ENCODE measurements at places on chromosomes 12 and 14.
A peak's percentile ranks its signal among the peaks of the same experiment; 100 is the strongest.

GRCh38 chr12:67436230-67436629 is 167.1 kb downstream of the CAND1 start:
- DNase-seq: no peak

GRCh38 chr14:77409131-77409533 is 14.2 kb downstream of the NOXRED1 start:
- no peak for DNase-seq

DNA sequence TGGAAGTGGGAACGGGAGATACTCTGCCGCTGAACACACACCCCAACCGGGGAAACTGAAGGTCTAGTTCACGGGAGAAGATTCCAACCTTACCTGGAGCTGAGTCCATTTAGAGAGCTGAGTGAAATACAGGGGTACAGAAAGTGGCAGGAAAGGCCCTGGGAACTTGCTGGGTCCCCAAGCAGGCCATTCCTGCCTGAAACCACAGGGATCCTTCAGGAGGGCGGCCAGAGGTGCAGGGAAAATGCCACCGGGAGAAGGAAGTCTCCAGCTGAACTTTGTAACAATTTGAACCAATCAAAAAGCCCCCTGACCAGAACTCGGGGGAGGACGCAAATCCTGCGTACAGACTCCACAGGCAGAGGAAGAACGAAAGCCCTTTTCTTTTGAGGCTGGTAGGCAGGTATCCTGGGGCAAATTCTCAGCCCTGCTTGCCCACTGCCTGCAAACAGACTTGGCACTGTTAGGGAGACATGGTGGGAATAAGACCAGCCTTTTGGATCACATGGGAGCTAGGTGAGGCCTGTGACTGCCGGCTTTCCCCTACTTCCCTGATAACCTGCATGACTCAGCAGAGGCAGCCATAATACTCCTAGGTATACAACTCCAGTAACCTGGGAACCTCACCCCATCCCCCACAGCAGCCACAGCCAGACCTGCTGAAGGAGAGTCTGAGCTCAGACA is 170.9 kb downstream of the SEC23A start:
- DNase-seq: no peak

GRCh38 chr12:46049665-46050064 is 59.3 kb upstream of the SCAF11 start:
- DNase-seq: no peak

DNA sequence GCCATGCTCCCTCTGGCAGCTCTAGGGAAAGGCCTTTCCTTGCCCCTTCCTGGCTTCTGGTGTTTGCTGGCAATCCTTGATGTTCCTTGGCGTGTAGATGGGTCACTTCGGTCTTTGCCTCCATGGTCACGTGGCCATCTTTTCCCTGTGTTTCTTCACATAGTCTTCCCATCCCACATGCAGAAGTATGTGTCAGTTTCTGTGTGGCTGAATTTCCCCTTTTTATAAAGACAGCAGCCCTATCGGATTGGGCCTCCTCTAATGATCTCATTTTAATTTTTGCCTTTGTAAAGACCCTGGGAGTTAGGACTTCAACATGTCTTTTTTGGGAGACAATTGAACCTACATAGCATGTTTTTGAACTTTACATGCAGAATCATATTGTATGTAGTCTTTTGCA is 107.2 kb upstream of the FGD4 start:
- no peak for DNase-seq

GRCh38 chr14:20722016-20722415 is 23.7 kb upstream of the EDDM3A start:
- no peak for DNase-seq

DNA sequence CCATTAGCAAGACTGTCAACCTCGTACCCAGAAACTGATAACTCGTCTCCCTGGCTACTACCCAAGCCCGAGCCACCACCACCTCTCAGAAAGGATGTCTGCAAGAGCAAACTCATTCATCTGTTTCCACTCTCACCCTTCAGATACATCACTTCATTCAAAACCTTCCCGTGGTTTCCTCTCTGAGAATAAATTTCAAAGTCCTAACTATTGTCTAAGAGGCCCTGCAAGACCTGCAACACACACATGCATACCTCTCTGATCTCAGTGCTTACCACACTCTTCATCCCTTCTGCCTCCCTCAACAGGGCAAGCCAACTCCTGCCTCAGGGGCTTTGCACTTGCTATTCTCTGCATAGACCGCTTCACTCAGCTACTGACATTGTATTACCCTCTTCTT is 40.6 kb downstream of the PPP1R13B start:
- DNase-seq: no peak

DNA sequence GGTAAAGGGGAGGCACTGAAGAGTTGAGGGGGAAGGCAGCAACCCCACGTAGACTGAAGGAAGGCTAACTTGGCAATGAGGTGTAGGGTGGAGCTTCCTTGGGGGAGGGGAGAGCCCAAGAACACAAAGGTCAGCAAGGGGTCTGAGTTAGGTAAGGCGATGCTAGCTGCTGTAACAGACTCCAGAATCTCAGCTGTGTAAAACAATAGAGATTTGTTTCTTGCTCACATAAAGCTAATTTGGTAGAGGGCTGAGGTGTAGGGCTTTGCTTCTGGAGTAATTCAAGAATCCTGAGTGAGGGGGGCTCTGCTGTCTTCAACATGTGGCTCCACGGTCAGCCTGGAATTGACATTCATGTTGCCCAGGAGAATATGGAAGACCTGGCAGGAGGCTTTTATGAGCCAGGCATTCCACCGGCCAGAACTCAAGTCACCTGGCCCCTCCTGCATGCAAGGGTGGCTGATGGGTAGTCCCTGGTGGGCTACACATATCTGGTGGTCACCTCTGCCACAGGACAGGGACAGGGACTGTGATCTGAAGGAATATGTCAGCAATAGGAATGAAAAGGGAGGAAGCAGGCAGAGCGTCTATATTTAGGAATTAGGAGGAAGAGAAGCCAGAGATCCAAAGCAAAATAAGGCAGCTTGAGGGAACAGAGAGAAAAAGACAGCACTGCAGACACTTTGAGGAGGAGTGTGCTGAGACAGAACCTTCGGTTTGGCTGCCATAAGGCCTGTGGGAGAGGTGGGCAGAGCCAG is 153.7 kb downstream of the ZFP36L1 start:
- no peak for DNase-seq

- DNase-seq: peak; percentile 92
Measured at GRCh38 chr12:14384783-14385638, 19.5 kb downstream of the ATF7IP start.

DNA sequence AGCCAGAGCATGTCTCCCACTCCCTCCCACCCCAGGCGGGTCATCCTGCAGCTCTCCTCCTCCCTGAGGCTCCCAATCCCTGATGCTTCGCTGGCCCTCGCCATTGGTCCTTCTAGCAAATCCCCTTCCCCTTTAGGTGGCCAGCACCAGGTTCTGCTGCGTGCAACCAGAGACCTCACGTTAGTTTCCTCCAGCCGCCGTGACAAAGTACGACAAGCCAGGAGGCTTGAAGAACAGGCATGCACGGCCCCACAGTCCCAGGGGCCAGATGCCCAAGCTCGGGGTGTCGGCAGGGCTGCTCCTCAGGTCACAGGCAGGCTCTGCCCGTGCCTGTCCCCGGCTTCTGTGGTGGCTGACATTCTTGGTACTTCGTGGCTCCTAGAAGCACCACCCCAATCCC is 95.8 kb downstream of the RIMBP2 start:
- no peak for DNase-seq

DNA sequence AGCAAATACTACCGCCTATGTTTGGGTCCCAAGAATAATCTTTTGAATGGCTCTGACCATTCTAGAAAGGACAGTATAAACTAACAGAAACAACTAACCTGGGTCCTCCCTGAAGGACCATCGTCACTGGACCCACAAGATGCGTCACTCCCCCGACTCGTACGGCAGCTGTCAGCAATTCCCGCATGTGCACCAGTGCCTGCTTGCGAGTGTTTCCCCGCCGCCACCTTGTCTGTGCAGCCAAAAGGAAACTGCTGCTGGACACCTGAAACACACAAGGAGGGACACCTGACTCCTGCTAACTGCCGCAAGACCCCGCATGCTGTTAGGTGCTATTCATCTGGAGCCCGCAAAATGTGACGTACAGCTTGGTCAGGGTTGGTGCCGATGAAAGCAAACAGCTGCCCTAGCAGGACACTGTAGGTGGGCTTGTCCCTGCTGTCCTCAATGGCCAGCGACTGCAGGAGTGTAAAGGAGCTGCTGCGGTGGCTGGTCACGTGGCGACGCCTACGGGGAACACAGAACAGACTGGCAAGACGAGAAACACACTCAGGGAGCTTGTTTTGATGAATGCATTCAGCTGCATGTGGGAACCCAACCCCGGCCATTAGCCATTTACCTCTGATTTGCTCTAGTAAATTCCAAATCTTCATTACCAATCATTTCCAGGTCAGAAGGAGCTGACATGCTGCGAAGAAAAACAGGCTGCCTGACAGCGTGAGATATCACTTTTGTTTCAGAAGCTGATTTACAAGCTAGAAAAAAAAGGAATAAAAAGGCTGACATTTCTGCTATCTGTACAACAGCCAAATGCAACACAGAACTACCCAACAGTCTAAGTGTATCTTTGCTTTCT is 118.1 kb downstream of the TRAFD1 start:
- DNase-seq: no peak

DNA sequence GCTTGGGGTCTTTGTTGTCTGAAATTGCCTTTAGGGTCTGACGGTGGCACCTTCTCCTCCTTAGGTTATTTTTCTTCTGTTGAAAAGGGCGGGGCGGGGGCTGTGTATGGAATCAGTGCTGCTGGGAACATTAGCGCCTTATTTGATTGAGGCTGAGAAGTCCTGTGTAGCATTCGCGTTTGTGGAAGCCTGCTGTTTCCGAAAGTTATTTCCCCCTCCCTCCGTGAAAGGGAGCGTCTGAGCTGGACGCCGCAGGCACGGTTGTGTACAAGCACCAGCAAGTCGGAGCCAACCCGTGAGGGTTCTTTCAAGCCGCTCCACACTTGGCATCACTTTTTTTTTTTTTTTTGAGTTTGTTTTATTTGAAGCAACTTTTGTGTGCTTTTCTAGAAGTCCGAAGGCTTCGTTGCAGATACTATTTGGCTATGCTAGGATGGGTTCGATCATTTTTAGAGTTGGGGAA is 1.1 kb downstream of the SYNE2 start:
- DNase-seq: peak; percentile 78

GRCh38 chr12:68905733-68906132 is 27.2 kb downstream of the CPM start:
- DNase-seq: no peak

- DNase-seq: peak; percentile 32
Measured at GRCh38 chr12:104057771-104058197, 6.5 kb upstream of the HCFC2 start.

DNA sequence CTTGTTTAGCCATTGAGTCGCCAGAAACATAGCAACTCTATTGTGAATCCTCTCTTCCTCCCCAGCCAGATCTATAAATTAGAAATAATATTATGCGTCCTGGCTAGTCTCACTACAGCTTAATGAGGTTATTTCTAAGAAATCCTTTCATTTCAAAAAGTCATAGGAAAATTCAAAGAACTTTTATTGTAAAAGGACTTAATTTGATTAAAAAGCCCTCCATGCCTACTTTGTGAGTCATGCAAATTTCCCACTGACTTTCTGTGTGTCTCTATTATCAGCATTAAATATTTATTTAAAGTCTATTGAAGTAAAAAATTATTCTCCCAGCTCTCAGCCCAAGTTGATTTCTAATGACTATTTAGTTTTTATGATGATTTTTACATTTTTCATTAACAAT is 160.7 kb downstream of the PHLDA1 start:
- DNase-seq: no peak

- DNase-seq: no peak
Measured at GRCh38 chr12:53425515-53426150, 2.0 kb downstream of the AMHR2 start.

- DNase-seq: peak; percentile 36
Measured at GRCh38 chr14:64891839-64892375, 12.2 kb upstream of the SPTB start.

DNA sequence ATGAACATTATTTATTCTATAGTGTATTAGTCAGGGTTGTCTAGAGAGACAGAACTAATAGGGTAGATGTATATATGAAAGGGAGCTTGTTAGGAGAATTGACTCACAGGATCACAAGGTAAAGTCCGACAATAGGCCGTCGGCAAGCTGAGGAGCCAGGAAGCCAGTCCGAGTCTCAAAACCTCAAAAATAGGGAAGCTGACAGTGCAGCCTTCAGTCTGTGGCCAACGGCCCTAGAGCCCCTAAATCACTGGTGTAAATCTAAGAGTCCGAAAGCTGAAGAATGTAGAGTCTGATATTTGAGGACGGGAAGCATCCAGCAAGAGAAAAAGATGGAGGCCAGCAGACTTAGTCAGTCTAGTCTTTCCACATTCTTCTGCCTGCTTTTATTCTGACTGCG is 912.2 kb downstream of the FLRT2 start:
- DNase-seq: no peak

DNA sequence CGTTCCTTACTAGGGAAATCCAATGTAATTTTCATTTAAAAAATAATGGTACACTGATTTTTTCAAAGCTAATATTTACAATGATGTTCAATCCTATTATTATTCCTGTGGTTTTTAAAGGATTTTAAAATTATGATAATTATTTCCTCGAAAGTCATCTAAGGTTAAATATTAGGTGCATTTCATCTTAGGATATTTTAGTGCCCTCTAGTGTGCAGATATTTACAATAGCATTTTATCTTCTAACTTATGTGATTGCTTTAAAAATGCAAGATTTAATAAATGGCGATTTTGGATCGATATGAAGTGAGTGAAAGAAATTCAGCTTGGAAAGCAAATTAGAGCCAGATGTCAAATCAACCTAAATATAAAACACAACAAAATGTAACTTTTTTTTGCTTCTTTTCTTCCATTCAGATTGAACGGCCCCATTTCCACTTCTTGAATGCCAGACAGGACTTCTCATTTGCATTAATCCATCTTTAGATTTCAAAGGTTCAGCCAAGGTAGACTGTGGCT is 293.5 kb downstream of the SLC6A15 start:
- no peak for DNase-seq

- peak; percentile 71 for DNase-seq
Measured at GRCh38 chr12:5442251-5443006, 10.5 kb downstream of the NTF3 start.

GRCh38 chr12:69497308-69498026 is 27.3 kb downstream of the FRS2 start:
- no peak for DNase-seq

DNA sequence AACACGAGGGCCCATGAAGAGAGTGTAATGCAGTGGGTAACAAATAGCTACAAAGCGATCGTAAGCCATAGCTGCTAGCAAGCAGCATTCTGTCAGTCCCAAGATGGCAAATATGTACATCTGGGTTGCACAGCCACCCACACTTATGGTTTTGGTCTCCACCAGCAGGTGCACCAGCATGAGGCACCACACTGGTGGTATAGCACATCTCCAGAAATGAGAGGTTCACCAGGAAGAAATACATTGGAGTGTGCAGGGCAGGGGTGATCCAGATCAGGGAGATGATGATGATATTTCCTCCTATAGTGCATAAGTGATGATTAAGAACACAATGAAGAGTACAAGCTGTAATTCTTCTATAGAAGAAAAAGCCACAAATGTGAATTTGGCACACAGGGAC is 26.4 kb upstream of the OR10A7 start:
- DNase-seq: no peak
